Activated naive CD4-positive, alpha-beta T cell treated with anti-CD3 and anti-CD28 coated beads for 36 hours (primary cell): ENCODE measurements at places on chromosomes 12 and 14.

- no peaks in the 10 kb centered on the region for H3K36me3 ChIP-seq
- no peak overlapping the region for H3K27ac ChIP-seq
- H3K4me1 ChIP-seq, result no peaks in the 10 kb centered on the region
- H3K27me3 ChIP-seq, result no peaks in the 10 kb centered on the region
These were observed 576.4 kb downstream of the SLC6A15 start for GRCh38 chr12:84336231-84336630.

GRCh38 chr14:104447750-104448149, 131.8 kb upstream of the C14orf180 start:
- no peak overlapping the region for H3K27ac ChIP-seq
- peaks cover 20% of the 10 kb centered on the region for H3K27me3 ChIP-seq
- DNase-seq, result no peak
- no peak overlapping the region for H3K4me3 ChIP-seq
- peaks cover 3% of the 10 kb centered on the region for H3K36me3 ChIP-seq
- H3K4me1 ChIP-seq, result peaks cover 2% of the 10 kb centered on the region

GRCh38 chr14:39005044-39005880, 97.8 kb downstream of the SEC23A start:
- no peak overlapping the region for H3K27ac ChIP-seq
- no peaks in the 10 kb centered on the region for H3K4me1 ChIP-seq
- H3K27me3 ChIP-seq, result no peaks in the 10 kb centered on the region
- H3K36me3 ChIP-seq, result no peaks in the 10 kb centered on the region
- no peak for DNase-seq
- H3K4me3 ChIP-seq, result no peak overlapping the region

DNA sequence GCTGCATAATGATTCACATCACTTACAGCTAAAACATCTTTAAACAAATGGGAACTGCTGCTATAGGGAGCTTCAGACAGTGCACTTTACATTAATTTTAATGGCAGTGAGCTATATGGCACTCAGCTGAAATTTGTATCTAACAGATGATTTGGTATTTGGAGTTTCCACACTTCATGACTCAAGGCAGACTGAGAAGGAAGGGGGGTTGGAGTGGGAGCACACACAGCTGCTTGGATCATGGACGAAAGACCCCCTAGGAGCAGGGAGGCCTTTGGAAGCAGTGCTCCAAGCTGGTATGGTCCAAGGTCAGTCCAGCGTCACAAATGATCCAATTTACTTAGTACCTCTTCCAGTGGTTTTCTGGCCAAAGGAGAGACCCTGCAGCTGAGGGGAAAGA, 389.7 kb downstream of the FUT8 start:
- H3K4me3 ChIP-seq, result no peak overlapping the region
- H3K4me1 ChIP-seq, result peaks cover 4% of the 10 kb centered on the region
- no peak overlapping the region for H3K27ac ChIP-seq
- no peaks in the 10 kb centered on the region for H3K27me3 ChIP-seq

- H3K27me3 ChIP-seq, result peaks cover 22% of the 10 kb centered on the region
- no peaks in the 10 kb centered on the region for H3K4me1 ChIP-seq
- no peaks in the 10 kb centered on the region for H3K36me3 ChIP-seq
- no peak for DNase-seq
- no peak overlapping the region for H3K27ac ChIP-seq
These were observed 467.2 kb downstream of the MED13L start for GRCh38 chr12:115810122-115810901.

GRCh38 chr12:106276032-106276740, 26.3 kb upstream of the TCP11L2 start:
- H3K27me3 ChIP-seq, result no peaks in the 10 kb centered on the region
- H3K4me1 ChIP-seq, result no peaks in the 10 kb centered on the region
- no peaks in the 10 kb centered on the region for H3K36me3 ChIP-seq
- no peak overlapping the region for H3K27ac ChIP-seq

- DNase-seq, result no peak
- H3K27me3 ChIP-seq, result no peaks in the 10 kb centered on the region
These were observed 47.9 kb downstream of the TMEM117 start for GRCh38 chr12:43883748-43884147.

GRCh38 chr12:79895804-79896203, 39.1 kb downstream of the PPP1R12A start:
- H3K4me3 ChIP-seq, result no peak overlapping the region
- H3K36me3 ChIP-seq, result peaks cover 9% of the 10 kb centered on the region
- DNase-seq, result no peak
- no peak overlapping the region for H3K27ac ChIP-seq
- no peaks in the 10 kb centered on the region for H3K27me3 ChIP-seq

- H3K27ac ChIP-seq, result no peak overlapping the region
- peaks cover 14% of the 10 kb centered on the region for H3K36me3 ChIP-seq
- H3K27me3 ChIP-seq, result no peaks in the 10 kb centered on the region
- DNase-seq, result no peak
- H3K4me1 ChIP-seq, result peaks cover 15% of the 10 kb centered on the region
These were observed 3.0 kb upstream of the PPP1CC start for GRCh38 chr12:110745542-110746284.
